NCI-H748 treated with DMSO at 0.1 percent for 48 hours (cell line): ENCODE measurements at places on chromosomes 1 and 21.

GRCh38 chr1:164803366-164803765, 244.4 kb downstream of the PBX1 start:
- no peak for DNase-seq

GRCh38 chr1:67052741-67053534, 1.0 kb downstream of the SLC35D1 start:
- DNase-seq = peak; percentile 6

- DNase-seq = no peak
Measured at GRCh38 chr1:154521695-154522094, 19.5 kb upstream of the SHE start.

- no peak for DNase-seq
Measured at GRCh38 chr1:183330335-183330734, 87.8 kb downstream of the NMNAT2 start.

DNA sequence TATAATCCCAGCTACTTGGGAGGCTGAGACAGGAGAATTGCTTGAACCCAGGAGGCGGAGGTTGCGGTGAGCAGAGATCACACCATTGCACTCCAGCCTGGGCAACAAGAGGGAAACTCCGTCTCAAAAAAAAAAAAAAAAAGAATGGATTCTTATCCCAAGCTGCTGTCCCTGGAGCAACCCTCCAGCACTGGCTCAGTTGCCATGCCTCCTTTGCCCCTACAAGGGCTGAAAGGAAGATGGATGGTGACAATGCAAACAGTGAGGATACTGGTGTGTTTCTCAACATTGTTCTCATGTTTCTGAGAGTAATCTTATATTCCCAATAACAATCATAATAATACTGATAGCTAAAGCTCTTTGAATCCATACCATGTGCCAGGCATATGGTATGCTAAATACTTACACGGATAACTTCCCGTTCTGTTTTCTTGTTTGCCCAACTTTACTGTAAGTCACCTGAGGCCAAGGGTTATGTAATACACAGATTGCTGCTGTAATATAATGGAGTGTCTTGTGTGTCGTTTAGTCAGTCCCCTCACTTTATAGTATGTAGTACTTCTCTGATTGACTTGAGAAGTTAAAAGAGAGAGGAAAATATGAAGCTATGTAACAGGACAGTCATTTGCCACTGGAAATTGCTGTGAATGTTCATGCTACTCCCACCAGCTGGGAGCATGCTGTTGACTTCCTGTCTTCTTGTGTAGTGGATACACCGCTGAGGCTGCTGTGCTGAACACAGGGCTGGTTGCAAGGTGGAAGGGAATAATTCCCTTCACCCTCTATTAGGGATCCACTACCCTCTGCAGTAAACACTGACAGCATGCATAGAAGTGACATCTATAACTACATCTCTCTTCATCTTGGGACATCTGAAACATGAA, 153.6 kb downstream of the CNIH3 start:
- DNase-seq = no peak

DNA sequence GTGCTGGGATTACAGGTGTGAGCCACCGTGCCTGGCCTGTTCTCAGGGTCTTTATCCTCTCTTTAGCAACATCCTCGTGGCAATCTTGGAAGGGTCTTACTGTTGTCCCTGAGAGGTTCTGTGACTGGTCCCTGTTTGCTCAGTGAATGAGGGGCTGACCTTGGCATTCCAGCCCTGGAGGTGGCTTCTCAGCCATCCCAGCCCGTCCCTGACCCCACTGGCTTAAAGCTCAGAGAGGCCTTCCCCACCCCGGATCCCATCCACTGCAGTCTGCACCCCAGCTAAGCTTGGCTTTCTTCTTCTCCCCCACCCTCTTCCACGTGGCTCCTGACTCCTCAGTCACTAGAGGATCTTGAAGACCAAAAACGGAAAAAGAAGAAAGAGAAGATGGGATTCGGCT, 88.3 kb upstream of the TMEM51 start:
- no peak for DNase-seq

GRCh38 chr1:193658081-193658480, 471.7 kb upstream of the B3GALT2 start:
- no peak for DNase-seq

DNA sequence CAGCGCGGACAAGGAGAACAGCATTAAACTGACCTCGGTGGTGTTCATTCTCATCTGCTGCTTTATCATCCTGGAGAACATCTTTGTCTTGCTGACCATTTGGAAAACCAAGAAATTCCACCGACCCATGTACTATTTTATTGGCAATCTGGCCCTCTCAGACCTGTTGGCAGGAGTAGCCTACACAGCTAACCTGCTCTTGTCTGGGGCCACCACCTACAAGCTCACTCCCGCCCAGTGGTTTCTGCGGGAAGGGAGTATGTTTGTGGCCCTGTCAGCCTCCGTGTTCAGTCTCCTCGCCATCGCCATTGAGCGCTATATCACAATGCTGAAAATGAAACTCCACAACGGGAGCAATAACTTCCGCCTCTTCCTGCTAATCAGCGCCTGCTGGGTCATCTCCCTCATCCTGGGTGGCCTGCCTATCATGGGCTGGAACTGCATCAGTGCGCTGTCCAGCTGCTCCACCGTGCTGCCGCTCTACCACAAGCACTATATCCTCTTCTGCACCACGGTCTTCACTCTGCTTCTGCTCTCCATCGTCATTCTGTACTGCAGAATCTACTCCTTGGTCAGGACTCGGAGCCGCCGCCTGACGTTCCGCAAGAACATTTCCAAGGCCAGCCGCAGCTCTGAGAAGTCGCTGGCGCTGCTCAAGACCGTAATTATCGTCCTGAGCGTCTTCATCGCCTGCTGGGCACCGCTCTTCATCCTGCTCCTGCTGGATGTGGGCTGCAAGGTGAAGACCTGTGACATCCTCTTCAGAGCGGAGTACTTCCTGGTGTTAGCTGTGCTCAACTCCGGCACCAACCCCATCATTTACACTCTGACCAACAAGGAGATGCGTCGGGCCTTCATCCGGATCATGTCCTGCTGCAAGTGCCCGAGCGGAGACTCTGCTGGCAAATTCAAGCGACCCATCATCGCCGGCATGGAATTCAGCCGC, 2.5 kb downstream of the S1PR1 start:
- no peak for DNase-seq

DNA sequence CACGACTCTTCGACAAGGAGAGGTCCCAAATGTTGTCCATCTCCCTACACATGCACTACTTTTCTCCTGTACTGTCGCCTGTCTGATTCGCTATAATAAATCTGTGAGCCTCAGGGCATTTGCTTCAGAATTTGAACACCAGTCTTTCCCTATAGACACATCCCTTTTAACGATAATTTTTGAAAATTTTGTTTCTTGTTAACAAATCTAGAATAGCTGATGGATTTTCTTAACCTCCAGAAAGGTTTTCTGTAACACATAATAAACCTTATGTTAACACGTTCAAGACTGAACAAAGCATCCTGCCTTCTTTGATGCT, 704 bp downstream of the CAPZA1 start:
- DNase-seq = no peak

DNA sequence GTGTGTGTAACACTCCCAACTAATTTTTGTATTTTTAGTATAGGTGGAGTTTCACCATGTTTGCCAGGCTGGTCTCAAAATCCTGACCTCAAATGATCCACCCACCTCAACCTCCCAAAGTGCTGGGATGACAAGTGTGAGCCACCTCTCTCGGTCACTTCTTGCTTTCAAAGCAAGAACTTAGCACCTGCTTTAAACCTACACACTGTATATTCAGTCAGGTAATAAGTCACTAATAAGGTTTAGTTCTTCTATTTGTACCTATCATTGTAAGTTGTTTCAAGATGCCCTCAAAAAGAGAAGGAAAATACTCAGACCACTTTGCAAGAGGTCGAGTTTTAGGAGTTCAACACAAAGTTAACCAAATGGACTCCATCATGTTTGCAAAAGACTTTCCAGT, 431.3 kb downstream of the MRPL39 start:
- no peak for DNase-seq

DNA sequence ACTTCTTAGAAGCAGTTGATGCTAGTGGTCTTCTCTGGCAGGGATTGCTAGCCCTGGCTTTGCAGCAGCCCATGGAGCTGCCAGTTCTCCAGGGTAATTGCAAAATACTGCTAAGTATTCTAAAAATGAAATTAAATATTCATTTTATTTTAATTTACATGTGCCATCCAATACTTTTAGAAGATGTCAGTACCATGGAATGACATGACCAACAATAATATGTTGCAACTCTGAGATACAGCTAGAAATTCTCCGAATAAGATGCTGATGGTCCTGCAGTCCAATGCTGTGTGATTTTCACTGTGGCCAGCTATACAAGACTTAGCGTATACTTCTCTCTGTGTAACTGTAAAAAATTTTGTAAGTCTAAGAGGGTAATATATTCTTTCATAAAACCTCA, 20.0 kb upstream of the WARS2 start:
- no peak for DNase-seq

DNA sequence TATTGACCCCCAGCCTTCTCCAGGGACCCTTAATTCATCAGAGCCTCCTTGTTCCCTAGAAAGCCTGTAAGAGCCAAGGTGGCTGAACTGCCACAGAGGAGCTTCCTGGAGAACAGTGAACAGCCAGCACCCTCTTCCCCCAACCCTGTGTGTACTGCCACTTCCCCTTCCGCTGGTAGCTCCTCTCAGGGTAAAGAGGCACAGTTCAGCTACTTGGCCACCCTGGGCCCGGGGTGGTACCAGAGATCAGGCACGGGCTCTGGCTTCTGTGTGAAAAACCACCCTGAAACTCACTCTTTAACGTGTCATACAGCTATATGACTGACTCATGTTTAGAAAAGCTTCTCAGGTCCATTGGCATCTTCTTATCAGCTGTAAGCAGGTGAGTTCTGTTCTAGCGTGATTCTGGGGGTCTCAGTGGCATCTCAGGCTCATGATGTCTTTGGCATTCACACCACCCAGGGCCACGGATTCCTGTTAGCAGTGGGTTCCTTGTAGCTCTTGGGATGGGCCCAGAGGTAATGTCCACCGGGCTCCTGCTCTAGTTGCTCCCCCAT, 22.4 kb downstream of the ARMH1 start:
- no peak for DNase-seq

GRCh38 chr1:193156117-193156821, 30.1 kb downstream of the B3GALT2 start:
- DNase-seq = no peak

DNA sequence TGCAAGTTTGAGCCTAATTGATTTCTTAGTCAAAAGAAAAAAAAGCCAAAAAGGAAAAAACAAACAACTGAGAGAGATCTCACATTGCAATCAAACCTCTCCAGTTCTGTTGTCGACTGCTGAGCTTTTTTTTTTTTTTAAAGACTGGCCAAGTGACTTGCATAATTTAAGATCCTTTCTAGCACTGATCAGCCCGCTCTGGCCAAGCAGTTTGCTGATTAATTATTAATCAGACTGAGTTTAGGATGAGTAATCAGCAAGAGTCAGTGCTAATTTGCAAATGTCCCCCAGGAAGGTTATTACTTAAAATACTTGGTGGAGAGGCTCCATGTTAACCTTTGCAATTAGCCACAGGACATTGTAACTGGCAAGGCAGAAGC, 39.3 kb downstream of the HMGB4 start:
- no peak for DNase-seq

DNA sequence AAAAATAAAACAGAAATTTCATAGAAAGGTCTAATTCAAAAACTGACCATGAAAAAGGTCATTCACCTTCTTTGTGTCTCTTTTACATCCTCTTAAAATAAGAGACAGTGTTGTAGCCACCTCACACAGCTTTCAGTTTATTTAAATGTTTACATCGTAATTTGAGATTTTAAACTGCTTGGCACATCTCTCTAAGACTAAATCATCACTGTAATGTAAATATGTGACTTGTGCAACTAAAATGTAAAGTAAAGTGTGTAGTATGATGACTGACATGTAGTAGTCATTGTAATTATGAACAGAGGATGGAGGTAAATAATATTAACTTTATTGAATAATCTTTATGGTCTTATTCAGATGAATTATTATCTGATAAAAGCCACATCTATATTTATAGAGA, 283.9 kb downstream of the KCNT2 start:
- peak; percentile 29 for DNase-seq

GRCh38 chr1:157137408-157138219, 581 bp downstream of the ETV3 start:
- DNase-seq = no peak

DNA sequence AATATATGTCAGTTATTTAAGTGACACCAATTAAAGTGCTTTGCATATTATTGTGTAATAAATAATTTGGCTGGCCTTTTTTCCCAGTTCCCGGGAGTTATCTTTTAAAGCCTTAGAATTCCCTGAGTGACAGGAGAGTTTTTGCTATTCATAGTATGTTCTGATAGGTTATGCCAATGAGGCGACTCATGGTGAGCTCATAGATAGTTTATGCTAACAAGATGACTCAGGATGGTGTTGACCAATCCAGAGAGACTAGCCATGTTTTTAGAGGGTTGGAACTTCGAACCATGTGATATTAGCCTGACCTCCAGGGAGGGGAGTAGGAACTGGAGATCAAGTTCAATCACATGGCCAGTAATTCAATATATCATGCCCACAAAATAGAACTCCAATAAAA, 310.8 kb downstream of the USP25 start:
- DNase-seq = no peak

GRCh38 chr1:202632241-202632640, 78.0 kb downstream of the SYT2 start:
- no peak for DNase-seq

DNA sequence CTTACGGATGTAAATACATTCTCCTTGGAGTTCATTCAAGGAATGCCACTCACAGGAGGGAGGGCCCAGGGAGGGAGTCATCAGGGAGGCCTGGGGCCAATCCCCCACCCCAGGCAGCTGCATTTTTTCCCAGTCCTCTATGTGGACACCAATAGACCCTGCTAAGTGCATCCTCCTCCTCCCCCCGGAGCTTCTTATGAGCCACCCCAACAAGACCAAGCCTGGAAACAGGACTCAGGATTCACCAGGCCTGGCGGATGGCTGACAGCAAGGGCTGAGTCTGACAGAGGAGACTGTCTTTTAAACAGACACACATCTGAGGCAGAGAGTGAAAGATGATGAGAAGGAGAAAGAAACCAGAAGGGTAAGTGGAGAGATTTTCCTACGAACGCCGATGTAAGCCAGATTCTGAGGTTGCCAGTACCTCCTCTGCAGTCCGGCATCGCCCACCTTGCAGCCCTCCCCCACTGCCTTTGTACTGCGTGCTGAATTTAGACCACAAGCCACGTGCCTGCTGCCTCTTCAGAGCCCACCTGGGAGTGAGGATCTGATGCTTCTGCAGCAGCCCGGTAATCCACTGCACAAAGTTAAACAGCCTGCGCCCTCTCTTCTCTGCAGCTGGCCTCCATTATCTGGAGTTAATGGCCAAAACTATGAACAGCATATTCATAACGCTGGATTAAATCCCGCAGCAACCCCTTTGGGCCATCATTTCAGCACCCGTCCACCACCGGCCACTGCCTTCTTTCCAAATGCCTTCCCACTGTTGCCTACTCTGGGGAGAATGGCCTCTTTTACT, 17.6 kb upstream of the SFPQ start:
- no peak for DNase-seq

GRCh38 chr1:41626616-41627375, 142.3 kb upstream of the EDN2 start:
- DNase-seq = no peak

- DNase-seq = no peak
Measured at GRCh38 chr1:228487336-228488124, at the start of gene RNF187. RNF187 (plus strand) TSS chr1:228487382.

- DNase-seq = no peak
Measured at GRCh38 chr1:118963456-118964430, 24.4 kb downstream of the TBX15 start.

GRCh38 chr1:64588876-64589275, 118.9 kb downstream of the CACHD1 start:
- DNase-seq = no peak
